PC-3 (cell line): ENCODE measurements at places on chromosomes 1 and 21. TPM values are rescaled to one million over a fixed set of nuclear protein-coding genes. Genes with fewer than 3 reads are reported as not detected.

C1orf226 gene
- 2.6 and 4.3 TPM in 2 replicates for total RNA-seq

GNG12 gene
- total RNA-seq, result 54.1 and 66.1 TPM in 2 replicates

DNA sequence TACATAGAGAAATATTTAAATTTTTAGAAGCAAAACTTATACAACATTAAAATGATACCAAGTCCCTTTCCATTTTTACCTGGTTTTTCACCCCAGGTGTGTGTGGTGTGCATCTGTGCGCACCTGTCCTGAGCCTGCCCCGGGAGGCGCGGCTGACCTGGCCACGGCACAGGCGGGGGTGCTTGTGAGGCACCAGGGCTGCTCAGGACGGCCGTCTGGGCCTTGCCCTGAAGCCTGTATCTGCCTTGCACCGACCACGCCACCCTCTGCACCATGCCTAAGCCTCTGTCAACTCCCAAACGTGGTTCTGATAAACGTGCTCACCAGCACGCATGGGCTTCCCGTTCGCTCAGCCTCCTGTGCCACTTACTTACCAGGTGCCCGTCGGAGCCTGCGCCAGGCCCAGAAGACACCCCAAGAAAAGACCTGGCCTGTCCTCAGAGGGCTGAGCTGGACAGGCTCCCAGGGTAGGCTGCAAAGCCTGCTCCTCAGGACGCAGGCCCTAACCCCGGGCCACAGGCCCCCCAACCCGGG, 20.9 kb downstream of the PANK4 start:
- DNase-seq, result no peak

DNA sequence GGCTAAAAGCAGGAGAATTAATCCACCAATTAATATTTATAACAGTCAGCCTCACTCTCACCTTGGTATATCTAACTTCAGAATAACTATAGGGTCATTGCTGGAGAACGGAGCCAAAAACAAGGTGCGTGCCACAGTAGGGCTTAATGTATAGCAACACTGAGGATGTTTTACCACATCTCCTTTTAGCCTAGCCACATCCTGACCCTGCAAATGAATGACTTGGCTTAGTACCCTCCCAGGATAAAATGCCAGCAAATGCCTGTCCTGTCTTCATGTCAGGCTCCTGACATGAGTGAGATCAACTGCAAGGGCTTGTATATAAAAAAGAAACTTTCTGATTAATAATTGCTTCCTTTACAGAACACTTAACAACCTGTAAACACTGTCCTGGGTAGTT, 2.7 kb upstream of the CDC42BPA start:
- DNase-seq, result no peak

DNA sequence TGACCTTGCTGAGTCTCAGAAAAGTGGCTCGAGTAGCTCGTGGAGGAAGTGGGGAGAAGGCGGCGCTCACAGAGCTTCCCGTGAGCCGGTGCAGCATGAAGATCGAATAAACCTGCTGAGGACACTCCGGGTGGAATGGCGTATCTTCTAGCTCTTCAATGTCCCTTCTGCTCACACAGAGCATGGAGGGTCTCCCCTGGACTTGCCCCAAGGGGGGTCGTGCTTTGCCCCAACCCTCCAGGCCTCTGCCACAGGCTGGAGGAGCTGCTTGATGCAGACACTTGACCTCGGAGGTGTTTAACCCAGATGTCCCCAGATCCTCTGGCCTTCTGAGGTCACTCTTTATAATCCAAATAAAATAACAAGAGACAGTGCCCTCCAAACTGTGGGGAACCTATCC, 2.2 kb upstream of the KRTAP10-12 start:
- no peak for DNase-seq

DNA sequence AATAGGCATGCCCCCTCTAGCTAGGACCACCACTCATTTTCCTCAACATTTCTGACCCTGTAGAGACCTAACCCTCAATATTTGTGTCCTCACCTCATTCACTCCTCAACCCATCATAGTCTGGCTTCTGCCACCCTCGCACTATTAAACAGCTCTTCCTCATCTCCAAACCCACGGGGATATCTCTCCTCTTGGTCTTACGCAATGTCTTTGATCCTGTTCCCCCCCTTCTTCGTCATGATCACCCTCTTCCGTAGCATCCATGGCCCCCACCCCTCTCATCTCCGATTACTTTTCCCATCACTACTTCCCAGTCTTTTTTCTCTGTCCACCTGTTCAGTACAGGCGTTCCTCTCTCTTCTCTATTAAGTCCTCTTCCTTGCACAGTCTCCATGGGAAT, 51.7 kb upstream of the SPOCD1 start:
- no peak for DNase-seq

GRCh38 chr1:109235137-109235536, 14.2 kb upstream of the CELSR2 start:
- DNase-seq, result no peak
